ENCODE measurements at places on chromosomes 1 and 21.

DNA sequence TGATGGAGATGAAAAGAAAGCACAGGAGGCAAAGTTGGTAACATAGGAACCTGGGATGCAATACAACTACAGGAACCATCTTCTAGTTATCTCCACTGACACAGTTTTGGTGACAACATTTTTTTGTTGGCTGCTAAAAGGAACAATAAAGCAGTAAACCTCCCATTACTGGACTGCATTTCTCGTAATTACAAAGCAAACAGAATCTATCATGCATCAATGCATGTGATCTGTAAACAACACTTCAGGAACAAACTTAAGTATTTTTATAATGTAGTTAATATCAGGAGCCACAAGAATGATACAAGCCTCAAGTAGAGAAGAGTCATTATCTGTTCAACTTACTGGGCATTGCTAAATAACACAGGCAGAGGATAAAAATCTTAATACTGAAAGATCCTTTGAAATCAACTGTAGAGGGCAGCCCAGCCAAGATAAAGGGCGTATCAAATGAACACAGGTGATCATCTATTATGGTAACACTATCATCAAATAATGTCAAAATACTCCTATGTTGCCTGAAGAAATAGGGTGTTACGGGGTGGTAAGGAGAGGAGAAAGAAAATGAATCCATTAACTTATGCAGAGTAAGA is 193.3 kb downstream of the EIF4G3 start:
- no peak for DNase-seq

DNA sequence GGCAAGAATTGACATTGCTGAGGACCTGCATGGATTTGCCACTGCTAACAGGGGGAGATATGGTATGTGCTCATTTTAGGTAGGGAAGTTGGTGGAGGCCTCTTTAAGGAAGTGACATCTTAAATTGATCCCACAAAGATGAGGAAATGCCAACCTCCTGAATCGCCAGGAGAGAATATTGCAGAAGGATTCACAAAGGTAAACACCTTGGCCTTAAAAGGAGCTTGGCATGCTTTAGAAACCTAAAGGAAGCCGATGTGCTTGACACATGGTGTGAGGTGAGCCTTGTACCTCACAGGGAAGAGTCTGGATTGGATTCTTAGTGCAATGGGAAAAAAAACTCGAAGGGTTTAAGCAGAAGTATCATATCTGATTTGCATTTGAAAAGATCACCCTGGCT is 470.5 kb upstream of the DAB1 start:
- no peak for DNase-seq

DNA sequence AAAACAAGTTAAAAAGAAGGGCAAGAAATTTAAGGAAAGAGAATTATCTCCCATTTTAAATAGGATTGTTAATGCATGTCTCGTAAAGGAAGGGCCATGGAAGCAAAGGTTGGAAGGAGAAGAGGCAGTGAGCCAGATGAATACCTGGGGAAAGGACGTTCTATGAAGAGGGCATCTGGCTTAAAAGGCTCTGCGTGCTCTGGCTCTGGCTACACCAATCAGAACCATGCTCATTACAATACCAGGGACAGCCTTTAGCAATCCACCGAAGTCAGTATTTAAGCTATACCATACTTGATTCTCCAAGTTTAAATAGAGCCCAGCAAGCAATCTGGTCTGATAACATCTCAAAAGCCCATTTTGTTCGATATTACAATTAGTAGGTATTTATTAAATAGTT is 58.5 kb upstream of the C1orf87 start:
- no peak for DNase-seq

- no peak for DNase-seq
Observed at GRCh38 chr1:26160527-26161414, 1.9 kb downstream of the FAM110D start.

DNA sequence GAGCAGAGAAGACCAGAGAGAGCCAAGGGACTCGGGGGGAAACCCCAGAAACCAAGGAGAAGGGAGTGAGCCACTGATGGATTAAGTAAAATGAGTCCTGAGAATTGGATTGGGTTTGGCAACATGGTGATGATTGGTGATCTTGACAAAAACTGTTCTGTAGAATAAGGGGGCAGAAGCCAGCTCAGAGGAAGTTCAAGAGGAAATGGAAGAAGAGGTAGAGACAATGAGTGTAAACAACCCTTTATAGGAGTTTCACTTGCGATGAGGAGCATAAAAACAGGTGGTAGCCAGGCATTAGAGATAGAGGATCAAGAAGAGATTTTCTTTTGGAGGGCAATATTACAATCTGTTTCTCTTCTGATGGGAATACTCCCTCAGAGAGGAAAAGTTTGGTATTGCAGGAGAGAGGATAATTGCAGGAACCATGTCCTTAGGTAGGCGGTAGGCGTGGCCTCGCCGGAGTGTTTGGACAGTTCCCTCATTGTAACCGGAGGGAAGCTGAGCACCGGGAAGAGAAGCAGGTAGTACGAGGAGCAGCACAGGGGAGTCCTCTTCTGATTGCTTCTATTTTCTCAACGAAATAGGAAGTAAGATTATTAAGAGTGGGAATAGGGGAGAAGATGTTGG is 68.4 kb upstream of the TENT5C start:
- DNase-seq = no peak

DNA sequence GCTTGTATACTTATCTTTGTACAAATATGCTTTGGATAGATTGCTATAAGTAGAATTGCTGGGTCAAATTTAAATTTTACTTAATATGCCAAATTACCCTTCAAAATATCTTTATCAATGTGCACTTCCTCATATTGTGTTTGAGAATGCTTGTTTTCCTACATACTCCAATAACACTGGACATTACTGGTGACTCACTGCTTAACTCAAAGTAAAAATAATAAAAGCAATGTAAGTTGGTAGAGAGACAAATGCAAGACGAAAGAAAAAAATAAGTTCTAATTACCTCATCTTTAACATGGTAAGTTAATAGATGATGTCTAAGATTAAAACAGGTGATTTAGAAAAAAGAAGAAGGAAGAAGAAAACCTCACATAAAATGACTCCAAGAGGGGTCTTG is 7.9 kb upstream of the SH3GLB1 start:
- DNase-seq = no peak

- no peak for DNase-seq
Observed at GRCh38 chr1:221786647-221787046, 44.8 kb upstream of the DUSP10 start.

GRCh38 chr1:36327421-36328087 is 4.1 kb upstream of the EVA1B start:
- no peak for DNase-seq

- DNase-seq = no peak
Observed at GRCh38 chr21:16509476-16509875, 779.7 kb downstream of the USP25 start.

- no peak for DNase-seq
Observed at GRCh38 chr1:232890340-232890943, 60.0 kb upstream of the NTPCR start.

GRCh38 chr21:42513151-42513984 is at the start of gene SLC37A1:
TSS of gene SLC37A1 (plus strand) at chr21:42513852. CDS start at chr21:42518455, 4,603 bp downstream.
- DNase-seq = no peak

DNA sequence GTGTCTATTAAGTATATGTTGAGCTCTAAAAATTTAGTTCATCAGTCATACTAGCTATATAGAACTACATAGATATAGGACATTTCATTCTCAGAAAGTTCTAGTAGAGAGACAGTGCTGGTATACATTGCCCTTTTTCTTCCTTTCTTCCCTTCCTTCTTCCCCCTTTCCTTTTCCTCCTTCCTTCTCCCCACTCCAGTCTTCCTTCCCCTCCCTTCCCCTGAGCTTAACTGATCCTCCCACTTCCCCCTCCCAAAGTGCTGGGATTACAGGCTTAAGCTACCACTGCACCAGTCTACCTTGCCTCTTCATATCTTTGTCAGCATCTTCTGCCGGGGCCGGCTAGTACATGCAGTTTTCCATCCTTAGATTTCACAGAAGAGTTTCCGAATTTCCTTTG is 12.1 kb downstream of the THRAP3 start:
- no peak for DNase-seq
